Mammary epithelial cell (primary cell): ENCODE measurements at places on chromosomes 5 and 9. TPM values are rescaled to one million over a fixed set of nuclear protein-coding genes. Genes with fewer than 3 reads are reported as not detected.

MYMK gene
- total RNA-seq: not detected

GRCh38 chr9:112072721-112073638 is 102.1 kb downstream of the SUSD1 start:
- peak; percentile 54 for DNase-seq

GRM6 gene
- not detected in 2 replicates for total RNA-seq

- no peak for DNase-seq
Observed at GRCh38 chr5:140215276-140215675, 40.3 kb downstream of the CYSTM1 start.
